ENCODE measurements at places on chromosomes 12 and 14. TPM values are rescaled to one million over a fixed set of nuclear protein-coding genes. Genes with fewer than 3 reads are reported as not detected.
A peak's percentile ranks its signal among the peaks of the same experiment; 100 is the strongest.

DNA sequence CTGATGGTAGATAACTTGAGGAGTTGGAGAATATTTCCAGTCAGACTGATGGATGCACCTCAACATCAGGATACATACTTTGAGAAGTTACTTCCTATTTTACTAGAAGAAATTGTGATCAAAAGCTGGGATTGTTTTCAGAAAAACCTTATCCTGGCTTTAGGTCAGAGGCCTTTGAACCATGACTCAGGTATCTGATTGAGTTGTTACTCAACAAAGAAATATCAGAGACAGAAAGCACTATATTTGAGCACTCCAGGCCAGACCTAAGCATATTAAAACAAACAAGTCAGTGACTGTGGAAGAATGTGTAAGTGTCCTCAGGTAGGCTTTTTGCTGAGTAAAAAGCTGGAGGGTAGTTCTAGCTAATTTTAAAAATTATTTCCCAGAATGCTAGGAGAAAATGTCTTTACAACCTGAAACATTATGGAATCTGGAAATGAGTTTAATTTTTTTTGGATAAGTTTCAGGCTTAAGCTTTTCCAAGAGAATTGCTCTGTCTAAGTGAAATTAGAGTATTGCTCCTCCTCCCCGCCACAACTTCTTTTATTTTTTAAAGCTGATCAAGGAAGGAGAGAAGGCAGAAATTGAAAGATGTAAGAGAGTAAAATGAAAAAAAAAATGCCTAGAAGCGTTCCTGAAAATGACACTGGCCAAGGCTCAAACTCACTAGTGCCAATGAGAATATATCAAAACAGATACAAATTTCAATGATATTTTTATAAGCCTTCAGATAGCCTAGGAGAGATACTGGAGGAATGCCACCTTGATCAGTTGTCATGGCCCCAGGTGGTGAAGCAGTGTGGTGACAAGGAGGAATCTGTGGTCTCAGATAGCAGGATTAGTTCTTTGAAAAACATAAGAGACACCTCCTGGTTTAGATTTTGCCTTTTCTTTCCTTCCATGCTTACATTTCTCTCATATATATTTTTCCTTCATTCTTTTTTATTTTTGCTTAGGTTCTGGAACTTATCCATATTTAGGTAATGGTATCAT, 790.3 kb downstream of the TMTC2 start:
- DNase-seq = no peak

GRCh38 chr14:39762576-39763401, 330.6 kb upstream of the FBXO33 start:
- no peak for DNase-seq

- DNase-seq = no peak
Measured at GRCh38 chr12:90945070-90945649, 9.8 kb downstream of the CCER1 start.

Gene KCNJ8
- polyA plus RNA-seq = 22.1 TPM

DNA sequence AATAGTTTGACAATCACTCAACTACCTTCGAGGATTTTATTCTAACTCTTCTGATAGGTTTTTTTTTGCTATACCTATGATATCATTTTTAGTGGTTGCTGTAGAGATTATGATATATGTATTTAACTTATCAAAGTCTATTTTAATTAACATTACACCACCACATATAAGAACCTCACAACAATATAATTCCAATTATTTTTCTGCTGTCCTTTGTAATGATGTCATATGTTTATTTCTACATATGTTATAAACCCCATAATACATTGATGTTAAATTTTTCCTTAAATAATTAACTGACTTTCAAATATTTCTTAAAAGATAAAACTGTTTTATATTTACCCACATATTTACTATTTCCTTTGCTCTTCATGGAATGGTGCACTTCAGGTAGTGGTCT, 103.4 kb upstream of the KITLG start:
- DNase-seq = no peak

DNA sequence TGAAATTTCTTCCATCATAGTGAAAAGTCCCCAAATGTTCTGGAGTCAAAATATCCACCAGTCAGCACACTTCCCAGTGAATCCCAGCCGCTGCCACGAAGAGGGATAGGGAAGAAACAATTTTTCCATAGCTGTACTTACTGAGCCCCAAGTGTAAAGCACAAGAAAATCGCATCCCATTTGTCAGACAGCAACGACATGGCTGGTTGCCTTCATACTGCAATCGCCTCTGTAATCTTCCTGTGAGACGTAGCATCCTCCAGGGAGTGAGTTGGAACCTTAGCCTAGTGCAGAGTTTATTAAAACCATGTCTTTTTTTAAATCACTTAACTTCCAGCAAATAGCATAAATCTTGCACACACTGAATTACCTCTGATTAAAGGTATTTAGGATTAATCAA, 56.8 kb downstream of the GNG2 start:
- no peak for DNase-seq

DNA sequence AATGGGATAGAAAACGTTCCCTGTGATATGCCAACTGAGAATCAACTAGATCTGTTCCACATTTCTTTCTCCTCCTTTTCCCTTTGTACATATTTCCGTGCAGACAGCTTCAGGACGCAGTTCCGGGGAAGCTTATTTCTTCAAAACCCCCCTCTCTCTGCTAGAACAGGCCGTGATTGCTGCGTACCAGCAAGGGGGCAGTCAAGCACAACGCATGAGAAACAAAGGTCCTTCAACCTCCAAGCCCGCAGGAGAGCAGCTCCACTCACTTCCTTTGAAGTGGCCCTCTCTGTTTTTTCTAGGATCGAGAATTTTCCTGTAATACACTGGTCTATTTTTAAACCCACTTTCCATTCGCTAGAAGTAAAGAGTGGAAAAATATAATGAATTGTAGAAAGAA, 80.8 kb downstream of the ZNF664 start:
- DNase-seq = peak; percentile 69

Gene OR10G2
- polyA plus RNA-seq = not detected

GRCh38 chr14:54709444-54709843, 142.5 kb downstream of the SAMD4A start:
- DNase-seq = no peak

Gene CCDC177
- not detected for polyA plus RNA-seq

DNA sequence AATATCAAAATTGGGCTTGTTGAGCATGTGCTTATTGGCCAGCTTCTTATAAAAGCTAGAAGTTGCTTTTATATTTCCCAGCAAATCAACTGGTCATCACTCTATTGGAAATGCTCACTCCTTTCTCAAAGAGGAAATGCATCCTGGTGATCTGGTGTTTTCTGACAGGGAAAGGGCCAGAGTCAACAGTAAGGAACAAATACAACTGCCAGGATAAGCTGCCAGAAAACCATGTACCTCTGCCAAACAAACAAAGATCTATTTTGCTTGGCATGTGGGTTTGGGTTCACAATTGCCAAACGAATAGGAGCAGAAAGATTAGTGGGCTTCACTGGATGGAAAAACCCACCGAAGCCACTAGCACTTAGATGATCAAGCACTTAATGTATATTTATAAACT, 126.9 kb upstream of the PDZRN4 start:
- no peak for DNase-seq

Gene KRT6A
- not detected for polyA plus RNA-seq

DNA sequence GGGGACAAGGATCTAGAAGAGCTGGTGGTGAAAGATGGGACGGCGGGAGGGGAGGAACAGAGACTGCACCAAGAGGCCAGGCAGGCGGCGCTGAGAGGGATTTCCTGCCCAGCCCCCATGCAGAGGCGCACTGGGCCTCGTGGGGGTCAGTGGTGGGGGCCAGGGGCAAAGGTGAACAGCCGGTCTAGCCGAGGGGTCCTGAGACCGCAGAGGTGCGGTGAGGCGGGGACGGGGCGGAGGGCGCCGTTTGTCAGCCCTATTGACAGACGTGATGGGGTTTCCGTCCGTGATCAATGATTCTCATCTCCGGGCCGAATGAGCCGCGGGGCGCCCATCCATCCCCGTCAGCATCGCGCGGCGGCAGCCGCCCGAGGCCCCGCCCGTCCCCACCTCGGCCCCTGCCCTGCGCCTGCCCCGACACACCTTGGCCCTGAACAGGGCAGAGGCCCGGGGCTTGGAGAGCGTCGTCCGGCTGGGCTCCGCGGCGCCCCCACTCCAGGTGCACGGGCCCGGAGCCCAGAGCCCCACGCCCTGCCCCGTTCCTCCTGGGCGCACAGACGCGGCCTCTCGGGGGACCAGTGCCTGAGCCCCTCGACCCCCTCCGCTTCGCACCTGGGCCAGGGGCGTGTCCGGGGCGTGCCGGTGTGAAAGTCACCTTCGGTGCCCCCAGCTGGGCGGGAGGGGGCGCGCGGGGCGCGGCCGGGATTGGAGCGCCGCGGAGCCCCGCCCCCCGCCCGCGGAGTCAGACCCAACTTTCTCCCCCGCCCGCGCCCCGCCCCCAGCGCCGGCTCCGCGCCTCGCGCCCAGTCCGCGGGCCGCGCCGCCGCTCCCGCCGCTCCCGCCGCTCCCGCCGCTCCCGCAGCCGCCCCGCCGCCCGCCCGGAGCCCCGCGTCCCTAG, at the start of gene NXPH4:
NXPH4 (plus strand) TSS at position 781 of the 898 bp plus-strand sequence. CDS start 176 bp downstream, outside the sequence.
- DNase-seq = no peak

GRCh38 chr14:24725311-24725710, 91.3 kb upstream of the GZMB start:
- DNase-seq = no peak

Gene CD163L1
- polyA plus RNA-seq = 4.7 TPM

- no peak for DNase-seq
Measured at GRCh38 chr12:112985642-112986290, 7.4 kb downstream of the OAS2 start.

- no peak for DNase-seq
Measured at GRCh38 chr14:51860825-51861499, 550 bp downstream of the GNG2 start.

Gene NRL
- polyA plus RNA-seq = 1.2 TPM

DNA sequence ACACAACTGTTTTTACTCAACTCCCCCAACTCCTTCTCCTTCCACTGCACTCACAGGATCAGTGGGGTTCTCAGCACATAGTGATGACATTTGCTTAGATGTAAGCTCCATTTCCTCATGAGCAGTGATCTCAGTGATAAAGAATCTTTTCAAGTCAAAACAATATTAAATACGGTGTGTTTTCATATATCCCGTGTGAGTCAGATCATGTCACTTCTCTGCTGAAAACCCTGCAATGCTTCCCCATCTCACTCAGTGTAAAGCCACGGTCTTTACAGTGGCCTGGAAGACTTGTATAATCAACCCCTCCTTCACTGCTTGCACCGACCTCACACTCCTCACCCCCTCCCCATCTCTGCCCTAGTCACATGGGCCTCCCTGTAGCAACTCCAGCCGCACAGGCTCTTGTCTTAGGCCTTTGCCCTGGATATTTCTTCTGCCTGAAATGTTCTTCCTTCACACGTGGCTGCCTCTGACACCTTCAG, 149.7 kb upstream of the ARHGAP5 start:
- DNase-seq = peak; percentile 37

- peak; percentile 46 for DNase-seq
Measured at GRCh38 chr12:77152623-77153193, 87.3 kb upstream of the E2F7 start.

- DNase-seq = no peak
Measured at GRCh38 chr14:99873653-99874052, 80.4 kb downstream of the EML1 start.

DNA sequence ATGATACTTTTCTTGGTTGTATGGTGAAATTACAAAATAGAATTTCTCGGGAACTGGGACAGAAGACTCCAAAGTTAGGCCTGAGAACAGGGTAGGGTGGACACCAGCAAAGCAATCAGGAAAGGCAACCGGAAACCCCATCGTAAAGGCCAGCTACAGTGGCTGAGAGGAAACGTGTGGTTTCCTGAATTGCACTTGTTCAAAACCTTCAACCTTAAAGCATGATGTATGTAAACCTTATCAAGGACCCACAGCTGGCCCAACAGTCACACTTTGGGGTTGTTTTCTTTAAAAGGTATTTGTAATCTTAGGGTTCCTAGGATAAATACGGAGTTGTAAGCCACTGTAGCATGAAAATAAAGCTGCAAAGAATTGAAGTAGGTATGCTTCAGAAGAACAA, 2.2 kb upstream of the PTGDR start:
- no peak for DNase-seq

- DNase-seq = no peak
Measured at GRCh38 chr12:107122452-107122958, 29.2 kb upstream of the CRY1 start.

- DNase-seq = peak; percentile 64
Measured at GRCh38 chr14:34874386-34875030, 652 bp downstream of the BAZ1A start.

DNA sequence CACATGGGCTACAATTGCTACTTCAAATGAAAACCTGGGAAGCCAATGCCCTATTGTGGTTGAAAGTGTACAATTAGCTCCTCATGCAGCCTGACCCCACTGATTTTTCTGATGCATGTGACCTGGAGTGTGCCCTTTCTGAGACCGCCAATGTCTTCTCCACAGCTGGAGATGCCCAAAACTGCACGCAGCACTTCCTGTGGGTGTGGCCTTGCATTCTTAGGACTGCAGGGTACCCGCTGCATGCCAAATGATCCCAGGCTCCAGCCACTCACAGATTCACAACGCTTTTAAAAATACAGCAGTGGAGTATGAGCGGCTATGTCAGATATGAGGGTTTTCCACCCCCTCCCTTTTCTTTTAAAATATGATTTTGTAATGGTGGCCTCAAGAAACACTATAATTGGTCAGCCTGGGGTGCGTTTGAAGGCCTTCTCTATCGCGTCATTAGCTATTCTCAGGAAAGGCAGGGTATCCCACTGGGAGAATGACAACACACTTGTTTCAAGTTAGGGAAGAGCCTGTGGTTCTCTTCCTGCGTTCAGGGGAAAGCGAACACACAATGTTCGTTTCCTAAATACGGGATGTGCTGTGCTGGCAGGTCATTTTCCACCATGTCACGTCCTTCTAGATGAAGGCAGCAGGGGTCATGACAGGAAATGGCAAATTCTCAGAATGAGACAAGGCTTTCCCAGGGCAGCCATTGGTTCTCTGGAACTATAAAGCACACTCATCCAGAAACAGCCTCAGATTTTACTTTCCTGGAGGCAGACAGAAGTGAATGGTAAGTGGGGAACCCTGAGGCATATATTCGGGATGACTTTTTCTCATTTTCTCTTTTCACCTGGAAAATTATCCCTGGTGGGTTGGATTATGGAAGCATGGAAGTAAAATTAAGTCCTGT, at the start of gene APOLD1:
APOLD1 (plus strand) TSS at position 749 of the 904 bp plus-strand sequence; CDS start at position 782, 33 bp downstream.
- no peak for DNase-seq

DNA sequence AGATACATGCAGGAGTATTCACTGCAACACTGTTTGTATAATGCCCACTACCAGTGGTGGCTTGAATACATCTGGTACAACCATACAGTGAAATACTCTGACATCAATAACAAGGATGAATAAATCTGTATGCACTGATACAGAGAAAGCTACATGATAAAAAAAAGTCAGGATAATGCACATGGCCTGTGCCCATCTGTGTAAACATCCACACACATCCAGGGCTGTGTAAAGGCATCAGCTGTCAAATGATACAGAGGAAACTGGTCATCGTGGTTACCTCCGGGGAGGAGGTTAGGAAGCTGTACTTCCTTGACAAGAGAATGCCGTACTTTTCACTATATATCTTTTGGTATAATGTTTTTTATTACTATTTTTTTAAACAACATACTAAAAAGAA, 176.6 kb downstream of the FOXN3 start:
- DNase-seq = no peak
